ENCODE measurements at places on chromosomes 3 and 15.

GRCh38 chr3:195597229-195597628 is 13.5 kb upstream of the APOD start:
- no peak for DNase-seq

DNA sequence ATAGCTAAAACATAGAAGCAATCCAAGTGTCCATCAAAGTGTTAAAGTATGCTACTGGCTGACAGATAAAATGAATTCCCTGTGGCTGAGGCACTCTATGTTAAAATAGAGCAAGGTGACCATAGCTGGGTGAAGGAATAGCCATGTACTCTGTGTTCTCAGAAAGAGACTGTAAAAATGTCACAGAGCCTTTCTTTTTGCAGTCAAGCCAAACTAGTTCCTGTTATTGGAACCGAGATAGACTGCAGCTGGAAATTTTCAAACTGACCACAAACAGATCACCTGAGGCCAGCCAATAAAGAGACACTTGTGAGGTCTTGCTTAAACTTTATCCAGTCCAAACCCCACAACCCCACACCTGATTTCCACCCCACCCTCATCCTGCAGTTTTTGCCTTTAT is 422.8 kb upstream of the NAALADL2 start:
- no peak for DNase-seq

DNA sequence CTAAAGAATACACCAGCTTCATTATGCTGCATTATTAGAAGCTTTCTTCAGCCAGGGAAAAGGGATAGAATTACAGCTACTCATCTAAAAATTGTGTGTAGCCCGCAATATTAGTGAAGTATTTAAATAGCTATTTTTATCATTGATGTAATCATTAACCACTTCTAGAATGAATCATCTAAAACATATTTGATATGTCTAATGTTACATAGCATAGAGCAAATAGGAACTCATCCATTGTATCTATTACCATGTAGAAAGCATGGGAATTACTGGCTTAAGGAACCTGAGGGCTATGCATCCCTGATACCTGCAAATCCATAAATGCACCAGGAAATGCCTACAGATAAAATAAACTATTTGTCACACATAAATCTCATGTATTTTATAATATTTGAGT is 54.5 kb upstream of the VGLL3 start:
- DNase-seq: no peak

DNA sequence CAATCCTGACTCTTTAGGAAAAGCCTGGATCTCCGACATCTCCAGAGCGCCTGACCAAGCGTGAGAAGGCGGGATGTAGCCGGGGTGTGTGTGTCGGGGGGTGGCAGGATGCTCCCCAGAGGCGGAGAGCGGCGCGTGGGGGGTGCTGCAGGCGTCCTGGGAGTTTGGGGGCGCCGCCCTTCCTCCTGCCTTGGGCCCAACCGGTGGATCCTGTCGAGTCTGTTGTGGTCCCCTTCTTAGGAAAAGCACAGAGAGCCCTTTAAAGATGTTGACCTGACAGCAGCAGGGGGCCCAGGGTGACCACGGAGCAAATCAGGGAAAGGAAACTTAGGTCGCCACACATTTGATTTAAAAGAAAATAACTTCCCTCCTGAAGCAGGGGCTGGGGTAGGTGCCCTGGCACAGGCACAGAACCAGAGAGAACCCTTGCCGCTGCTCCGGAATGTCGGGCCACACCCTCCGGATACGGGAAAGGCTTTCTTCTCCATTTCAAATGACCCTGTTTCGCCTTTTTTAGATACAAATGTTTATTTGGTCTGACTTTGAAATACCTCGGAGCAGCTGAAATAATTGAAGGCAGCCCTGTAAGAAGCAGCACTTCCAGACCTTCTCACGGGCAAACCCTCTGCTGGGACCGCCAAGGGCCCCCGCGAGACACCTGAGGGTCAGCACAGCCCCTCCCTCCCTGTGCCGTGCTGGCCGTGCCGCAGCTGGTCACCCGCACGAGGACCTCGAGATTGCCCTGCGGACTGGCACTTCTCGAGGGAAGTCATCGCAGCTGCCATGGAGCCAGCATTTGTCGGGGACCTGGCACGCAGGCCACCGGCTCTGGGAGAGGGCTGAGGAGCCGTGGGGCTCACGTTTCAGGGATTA is 102.9 kb upstream of the KLF13 start:
- DNase-seq: no peak

DNA sequence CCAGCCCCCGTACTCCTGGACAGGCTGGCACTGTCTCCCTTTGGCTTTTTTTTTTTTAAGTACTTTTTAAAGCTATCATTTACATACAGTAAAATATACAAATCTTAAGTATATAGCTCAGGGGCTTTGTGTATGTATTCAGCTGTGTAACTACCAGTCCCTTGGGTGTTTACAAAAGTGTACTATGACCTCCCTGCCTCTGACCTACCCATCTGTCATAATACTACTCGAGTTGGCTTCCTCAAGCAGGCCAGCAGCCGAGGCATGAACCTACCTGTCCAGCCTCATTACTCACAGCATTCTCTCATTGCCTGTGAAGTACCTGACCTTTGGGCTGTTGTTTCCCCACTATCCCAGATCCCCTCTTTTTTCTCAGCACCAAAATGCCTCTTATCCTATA is 33.2 kb downstream of the ABHD2 start:
- no peak for DNase-seq

DNA sequence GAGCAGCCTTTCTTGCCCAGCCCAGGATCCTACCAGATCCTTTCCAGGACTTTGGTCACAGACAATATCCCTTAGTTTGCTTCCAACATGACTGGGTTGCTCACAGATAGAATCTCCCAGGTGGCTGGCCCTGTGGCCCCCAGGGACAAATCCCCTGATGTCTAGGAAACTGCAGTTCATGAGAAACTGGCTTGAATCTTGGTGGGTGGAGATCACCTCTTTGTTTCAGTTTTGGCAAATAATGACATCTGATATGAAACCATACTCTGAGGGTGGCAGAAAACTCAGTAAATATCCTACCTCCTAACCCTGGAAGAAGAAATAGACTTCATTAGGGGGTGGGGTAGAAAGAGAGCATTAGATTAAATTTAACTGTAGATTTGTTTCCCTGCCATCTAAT is 44.1 kb upstream of the PFN2 start:
- no peak for DNase-seq

GRCh38 chr3:66342717-66343356 is 122.0 kb downstream of the SLC25A26 start:
- DNase-seq: no peak

- DNase-seq: peak; percentile 79
These were observed 24.3 kb upstream of the POLG start for GRCh38 chr15:89358755-89359439.

DNA sequence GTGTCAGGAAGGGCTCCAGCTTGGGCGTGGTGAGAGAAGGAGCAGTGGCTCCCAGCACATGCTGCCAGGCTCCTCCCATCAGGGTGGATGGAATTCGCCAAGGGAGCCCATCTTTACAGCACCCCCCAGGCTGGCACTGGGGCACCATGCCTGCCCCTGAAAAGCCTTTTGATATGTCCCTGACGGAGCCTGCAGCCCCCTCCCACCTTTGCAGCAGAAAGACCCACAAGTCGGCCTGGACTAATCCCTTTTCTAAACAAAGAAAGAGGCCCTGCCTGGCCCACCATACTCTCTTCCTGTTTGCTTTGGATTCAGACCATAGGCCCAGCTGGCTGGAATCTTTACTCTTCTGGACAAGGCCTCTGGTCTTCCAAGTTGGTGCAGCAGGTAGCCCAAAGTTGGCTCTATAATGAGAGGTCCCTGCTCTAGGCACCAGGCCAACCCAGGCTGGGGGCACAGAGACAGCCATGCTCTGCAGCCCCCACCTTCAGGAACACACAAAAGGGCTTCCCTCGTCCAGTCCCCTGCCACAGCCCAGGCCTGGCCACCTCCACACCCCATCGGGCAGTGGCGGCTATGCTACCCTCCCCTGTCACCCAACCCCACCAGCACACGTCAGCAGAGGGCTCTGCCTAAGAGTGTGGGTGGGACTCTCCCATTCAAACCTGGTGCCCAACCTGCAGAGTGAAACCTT is 5.4 kb downstream of the ANPEP start:
- no peak for DNase-seq

DNA sequence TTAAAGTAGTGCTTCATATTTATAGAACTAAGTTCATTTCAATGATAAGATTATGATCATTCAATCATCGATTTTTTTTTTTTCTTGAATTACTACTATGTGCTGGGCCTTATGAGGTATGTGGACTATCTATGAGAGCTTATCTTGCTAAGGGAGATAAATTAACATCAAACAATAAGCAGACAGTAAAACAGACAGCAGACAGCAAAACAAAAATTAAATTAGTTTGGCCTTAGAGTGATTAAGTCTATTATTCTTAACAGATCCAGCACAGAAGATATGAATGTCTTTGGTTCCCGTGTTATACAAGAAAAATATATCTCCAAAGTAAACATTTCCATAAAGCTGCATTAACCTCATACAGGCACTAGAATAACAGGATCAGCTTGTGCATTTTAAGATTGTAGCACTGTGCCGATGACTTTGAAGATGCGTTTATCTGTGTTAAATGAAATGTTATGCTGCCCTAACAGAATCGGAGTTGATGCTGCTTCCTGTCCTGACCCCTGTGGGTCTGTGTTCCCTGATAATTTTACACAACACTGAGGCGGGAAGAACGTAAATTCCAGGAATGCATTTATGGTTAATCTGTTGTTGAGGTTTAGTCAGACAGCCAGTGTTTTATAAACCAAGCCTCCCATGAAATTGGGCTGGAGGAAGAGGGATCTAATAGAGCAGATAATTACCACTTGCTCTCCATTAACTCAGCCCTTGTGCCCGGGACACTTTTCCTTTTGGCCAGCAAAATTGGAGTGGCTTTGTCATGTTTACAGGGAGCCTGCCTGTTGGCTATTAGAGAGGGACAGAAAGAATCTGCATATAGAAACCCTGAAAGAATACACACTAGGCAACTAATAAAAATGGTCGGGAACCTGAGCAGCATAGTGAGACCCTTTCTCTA is 80.8 kb downstream of the GHSR start:
- DNase-seq: no peak

GRCh38 chr15:95304151-95304946 is 1026.2 kb upstream of the NR2F2 start:
- DNase-seq: no peak

DNA sequence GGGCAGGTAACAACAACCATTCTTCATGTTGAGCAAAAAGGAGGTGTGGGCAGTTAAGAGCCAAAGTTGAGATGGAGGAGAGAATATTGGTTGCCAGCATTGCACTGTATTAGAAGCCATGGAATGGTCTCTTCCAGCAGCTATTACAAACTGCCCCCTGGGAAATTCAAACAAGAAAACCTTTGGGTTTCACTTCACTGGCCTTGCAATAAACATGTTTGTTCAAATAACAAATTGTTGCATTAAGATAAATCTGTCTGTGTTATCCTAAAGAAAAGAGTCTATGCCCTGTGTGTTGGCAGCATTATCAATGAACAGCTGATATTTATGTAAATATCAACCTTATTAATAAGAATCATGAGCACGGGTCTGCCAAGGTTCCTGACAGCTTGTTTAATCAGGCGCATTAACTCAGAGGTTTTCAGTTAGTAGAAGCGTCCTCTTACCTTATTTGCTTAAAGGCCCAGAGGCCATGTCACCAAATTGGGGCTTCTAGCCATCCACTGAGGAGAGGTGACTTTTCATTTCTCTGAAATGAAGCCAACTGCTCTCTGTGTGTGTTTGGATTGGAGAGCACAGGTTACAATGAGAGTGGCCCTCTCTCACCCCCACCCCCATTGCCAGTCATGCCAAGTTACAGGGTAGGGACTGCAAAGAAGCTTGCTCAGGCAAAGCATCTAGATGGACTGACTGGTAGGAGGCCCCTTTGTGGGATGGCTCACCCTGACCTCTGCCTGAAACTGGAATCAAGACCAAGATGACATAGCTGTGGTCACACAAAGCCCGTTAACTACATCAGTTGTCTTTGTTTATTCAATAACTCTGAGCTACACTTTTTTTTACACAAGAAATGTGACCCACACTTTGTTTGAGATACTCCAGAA is 10.5 kb downstream of the FILIP1L start:
- DNase-seq: no peak

GRCh38 chr3:129611812-129612533 is 5.5 kb upstream of the PLXND1 start:
- no peak for DNase-seq

DNA sequence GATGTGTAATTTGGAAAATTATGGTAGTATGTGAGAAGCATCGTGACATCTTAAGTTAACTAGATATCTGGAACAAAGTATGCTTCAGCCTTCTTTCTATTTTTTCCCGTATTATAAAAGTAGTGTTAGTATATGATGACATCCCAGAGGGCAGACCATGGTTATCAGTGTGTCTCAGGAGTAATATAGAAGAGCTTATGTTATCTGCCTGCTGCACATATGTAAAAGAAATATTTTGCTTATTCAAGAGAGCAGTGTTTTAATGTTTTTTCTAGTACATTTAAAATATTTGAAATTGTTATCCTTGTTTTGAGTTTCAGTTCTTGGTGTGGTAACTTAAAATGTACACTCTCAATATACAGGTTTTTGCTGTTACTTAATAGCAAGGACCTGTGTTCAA is 24.1 kb downstream of the PLCL2 start:
- DNase-seq: no peak

DNA sequence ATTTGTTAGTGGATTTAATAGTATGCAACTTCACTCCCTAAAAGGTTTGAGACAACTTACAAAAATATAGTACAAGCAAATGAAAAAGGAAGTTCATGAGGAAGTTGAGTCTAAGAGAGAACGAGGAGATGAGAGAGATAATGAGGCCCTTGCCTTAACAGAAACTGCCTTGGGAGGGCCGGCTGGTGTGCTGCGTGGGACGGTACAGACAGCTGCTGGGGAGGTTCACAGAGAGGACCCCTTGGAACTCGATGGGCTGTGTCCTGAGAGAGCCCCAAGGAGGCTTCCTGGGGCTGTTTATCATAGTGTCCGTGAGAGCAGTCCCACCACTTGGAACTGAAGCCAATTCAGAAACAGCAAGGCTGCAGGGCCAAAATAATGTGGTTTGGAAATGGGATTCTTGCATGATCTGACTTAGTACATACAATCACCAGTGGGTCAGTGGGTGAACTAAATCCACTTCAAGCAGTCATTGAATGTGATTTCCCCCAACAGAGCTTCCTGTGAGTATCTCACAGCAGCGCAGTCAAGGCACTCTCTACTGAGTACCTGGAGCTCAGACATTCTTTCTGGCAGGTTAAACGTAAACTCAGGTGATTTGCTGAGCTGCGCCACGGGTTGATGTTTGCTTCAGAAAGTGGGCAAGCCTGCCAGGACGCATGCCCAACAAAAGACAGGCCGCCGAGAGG is 90.8 kb downstream of the CRTC3 start:
- peak; percentile 16 for DNase-seq
